ENCODE measurements at places on chromosomes 4 and X. TPM values are rescaled to one million over a fixed set of nuclear protein-coding genes. Genes with fewer than 3 reads are reported as not detected.

The MAGEA2B gene
- polyA plus RNA-seq: not detected

The AKAP4 gene
- polyA plus RNA-seq: not detected

DNA sequence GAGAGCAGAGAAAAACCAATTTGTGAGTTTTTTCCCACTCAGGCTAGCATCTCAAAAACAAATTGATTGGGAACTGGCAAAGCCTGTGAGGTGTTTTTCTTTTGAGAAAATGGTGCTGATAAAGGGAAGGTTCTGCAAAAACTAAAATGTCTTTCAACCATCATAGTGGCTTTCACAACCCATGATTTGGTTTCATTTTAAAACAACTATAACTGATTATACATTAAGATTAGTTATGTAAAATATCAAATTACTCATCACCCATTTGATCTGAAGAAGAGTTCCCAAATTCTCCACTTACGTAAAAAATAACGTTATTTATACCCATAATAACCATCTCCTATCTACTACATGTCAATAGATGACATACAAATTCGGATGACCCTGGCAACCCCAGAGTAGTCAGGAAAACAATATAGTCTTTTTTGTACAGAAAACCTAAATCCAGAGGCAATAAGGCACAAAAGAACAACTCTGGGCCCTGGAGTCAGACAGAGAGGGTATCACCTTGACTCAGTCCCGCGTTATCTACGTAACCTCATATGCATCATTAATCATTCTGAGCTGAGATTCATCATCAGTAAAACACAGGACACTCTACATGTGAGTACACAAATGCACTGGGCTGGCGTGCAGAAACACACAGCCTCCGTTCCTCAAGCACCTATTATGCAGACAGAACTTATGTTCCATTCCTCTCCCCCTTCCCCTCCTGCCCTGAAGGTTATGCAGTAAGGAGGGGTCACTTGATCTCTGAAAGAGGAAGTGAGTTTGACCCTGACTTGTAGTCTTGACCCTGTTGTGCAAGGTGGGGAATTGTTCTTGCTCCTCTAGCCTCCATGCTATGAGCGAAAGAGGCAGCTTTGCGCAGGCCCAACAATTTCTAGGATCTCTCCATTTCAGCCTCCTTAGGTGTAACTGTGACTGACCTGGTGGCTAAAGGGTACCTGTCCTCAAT is 82.2 kb downstream of the SLC9A7 start:
- DNase-seq: no peak

- no peak for DNase-seq
Measured at GRCh38 chrX:32524385-32524784, 687.0 kb downstream of the DMD start.

- DNase-seq: no peak
Measured at GRCh38 chr4:48985976-48986653, at the start of gene CWH43. CWH43 (plus strand) TSS chr4:48986275; CDS start chr4:48986430, 155 bp downstream.

- DNase-seq: no peak
Measured at GRCh38 chr4:56460085-56460484, 7.3 kb upstream of the SRP72 start.

DNA sequence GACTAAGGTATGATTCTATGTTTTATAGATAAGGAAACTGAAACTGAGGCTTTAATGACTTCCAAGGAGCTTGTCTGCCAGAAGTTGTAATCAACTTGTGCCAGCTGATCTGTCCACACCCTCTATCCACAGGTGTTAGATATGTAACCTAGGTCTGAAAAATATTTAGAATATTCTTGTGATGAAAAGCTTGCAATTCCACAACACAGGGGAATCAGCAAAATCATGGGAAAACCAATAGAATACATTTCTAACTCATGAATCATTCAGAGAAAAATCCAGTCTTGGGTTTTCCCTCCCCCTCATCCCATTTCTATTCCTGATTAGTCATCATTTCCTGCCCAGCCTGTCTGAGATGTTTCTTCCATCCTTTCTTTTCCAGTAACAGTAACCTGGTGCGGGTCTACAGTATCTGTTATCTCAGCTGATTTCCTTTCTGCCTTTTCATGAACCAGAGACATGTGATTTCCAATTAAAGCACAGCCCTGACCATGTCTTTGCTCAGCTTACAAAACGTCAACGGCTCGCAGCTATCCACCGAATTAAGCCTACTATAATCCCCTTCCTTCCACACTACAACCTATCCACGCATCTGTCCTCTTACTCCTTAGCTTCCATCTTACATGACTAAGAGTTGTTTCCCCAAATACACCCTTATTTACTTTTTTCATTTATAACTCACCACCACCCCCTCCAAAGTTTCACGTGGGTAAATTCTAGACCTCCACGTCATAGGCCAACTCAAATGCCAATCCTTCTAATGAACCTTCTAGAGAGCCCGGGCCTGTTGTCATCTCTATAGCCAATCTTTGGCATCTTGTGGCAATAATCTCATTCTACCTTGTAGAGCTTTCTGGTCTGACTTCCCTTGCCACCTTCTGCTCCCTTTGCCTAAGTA is 961 bp upstream of the NOCT start:
- DNase-seq: peak; percentile 84

- no peak for DNase-seq
Measured at GRCh38 chrX:12817528-12817927, 26.3 kb downstream of the PRPS2 start.

The ANOS1 gene
- polyA plus RNA-seq: 0.30 TPM

The CXCL8 gene
- polyA plus RNA-seq: 6.1 TPM

GRCh38 chr4:88802138-88802537 is 104.5 kb upstream of the NAP1L5 start:
- DNase-seq: no peak

The IL2 gene
- polyA plus RNA-seq: not detected

The SPANXB1 gene
- not detected for polyA plus RNA-seq

DNA sequence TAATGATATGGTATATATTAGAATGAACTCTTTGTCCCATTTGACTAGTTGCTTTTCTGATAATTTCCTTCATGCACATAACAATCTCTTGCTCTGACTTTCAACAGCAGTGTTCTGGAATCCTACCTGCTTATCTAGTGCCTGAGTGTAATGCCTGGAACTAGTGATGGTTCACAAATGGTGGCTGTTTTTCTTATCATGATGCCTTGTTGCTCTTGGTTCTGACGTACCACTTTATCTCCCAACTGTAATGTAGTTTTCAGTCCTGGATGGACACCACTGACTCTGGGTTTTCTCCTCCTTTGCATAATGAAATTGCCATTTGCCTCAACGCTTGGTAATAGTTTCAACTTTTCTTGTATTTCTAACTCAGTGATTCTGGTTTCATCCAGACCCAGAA is 25.5 kb upstream of the LUZP4 start:
- DNase-seq: no peak

DNA sequence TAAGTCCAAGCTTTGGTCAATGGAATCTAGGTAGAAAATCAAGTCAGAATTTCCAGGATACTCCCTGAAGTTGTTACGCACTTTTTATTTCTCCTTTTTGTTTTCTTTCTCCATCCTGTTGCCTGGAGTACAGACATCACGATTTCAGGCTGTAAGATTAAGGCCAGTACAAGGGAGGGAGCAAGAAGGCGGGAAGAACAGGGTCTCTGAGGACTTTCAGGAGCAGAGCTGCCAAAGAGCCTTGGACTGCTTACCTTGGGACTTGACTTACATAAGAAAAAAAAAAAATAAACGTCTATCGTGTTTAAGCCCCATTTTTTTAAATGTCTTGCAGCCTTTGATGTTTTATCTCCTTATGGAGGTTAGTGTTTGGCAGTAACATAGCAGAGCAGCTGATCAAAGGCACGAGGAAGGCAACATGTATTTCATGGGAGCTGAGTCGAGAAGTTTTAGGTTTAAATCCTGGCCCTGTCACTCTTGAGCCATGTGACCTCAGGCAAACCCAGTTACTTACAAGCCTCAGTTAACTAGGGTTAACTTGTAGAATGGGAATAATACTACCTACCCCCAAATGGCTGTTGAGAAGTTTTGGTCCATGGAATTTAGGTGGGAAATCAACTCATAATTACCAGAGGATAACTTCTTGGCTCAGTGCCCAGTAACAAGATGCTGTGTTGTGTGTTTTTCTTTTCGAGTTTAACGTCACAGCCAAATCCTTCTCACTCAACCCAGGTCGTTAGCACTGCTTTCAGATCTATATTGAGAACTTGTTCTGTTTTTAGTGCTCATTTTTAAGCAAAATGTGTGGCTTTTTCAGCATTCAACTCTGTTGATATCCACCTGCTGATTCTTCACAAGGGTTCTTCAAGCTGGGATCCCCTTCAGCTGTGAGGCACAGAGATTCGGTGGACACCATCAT is 106.8 kb downstream of the CLNK start:
- DNase-seq: no peak

The ARMCX4 gene
- polyA plus RNA-seq: 6.4 TPM

- no peak for DNase-seq
Measured at GRCh38 chrX:55777596-55777995, 60.0 kb downstream of the RRAGB start.

- DNase-seq: no peak
Measured at GRCh38 chrX:46477435-46477834, 67.8 kb downstream of the ZNF674 start.

DNA sequence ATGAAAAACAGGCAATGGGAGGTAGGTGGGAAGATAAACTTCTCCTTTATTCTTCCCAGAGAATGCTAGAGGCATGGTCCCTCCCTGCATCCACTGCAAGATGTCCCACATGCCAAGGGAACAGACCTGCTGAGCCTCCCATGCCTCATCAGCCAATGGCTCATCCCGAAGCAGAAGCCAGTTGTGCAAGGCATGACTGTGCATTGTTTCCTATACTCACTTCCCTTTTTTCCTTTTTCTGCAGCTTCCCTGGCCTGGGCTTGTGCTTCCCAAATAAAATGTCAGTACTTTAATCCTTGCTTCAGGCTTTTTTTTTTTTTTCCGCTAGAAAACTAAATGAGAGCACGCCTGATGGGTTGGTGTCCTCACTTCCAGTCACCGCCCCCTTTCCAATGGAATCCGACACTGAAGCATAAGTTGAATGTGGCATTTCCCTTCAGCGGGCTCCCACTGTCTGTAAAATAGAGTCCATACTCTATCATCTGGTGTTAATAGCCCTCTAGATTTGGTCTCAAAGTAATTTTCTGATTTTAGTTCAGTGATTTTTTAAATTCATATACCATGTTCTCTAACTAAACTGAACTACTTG is 239.0 kb upstream of the JADE1 start:
- DNase-seq: no peak
